ENCODE measurements at places on chromosomes 4 and X.

- DNase-seq = no peak
Observed at GRCh38 chr4:125346616-125347015, 31.9 kb downstream of the FAT4 start.

GRCh38 chr4:10003666-10004065 is 17.6 kb downstream of the SLC2A9 start:
- DNase-seq = no peak

GRCh38 chrX:69493766-69494165 is 10.4 kb upstream of the NALF2 start:
- DNase-seq = no peak

GRCh38 chrX:41588271-41588670 is 100.5 kb upstream of the GPR34 start:
- no peak for DNase-seq

- no peak for DNase-seq
Observed at GRCh38 chrX:124358800-124359383, 12.5 kb downstream of the SH2D1A start.

DNA sequence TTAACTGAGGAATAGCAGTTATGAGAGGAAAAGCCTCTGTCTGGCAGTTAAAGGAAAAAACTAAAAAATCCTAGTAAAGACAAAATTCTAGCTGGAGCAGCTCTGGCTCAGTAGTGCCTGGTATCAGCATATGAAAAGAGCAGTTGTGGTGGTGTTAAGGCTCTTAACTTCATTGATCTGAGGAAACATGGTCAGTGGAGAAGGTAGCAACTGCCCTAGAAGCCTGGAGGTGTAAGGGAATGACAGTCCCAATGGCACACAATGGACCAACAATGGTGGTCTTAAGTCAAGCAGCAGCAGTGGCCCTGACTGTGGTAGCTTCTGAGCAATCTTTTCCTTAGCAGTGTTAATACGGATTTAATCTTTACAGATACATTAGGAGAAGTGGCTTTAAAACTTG is 189.6 kb upstream of the POF1B start:
- no peak for DNase-seq

- no peak for DNase-seq
Observed at GRCh38 chr4:20095805-20096541, 155.7 kb upstream of the SLIT2 start.

DNA sequence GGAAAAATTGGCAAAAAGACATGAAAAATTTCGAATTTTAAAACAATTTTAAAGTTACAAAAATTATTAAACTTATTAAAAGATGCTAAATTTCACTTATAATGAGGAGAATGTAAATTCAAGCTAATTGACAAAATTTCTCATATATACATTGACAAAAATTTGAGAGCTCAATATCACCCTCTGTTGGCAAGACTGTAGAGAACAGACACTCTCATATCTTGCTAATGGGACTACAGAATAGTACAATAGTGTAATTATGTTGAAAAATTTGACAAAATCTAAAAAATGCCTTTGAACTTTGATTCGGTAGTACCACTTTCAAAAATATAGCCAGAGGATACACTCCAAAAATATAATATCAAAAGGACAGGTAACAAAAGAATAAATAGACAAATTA is 29.8 kb downstream of the DCAF8L2 start:
- DNase-seq = no peak

GRCh38 chrX:23304881-23305280 is 29.8 kb upstream of the PTCHD1 start:
- no peak for DNase-seq

DNA sequence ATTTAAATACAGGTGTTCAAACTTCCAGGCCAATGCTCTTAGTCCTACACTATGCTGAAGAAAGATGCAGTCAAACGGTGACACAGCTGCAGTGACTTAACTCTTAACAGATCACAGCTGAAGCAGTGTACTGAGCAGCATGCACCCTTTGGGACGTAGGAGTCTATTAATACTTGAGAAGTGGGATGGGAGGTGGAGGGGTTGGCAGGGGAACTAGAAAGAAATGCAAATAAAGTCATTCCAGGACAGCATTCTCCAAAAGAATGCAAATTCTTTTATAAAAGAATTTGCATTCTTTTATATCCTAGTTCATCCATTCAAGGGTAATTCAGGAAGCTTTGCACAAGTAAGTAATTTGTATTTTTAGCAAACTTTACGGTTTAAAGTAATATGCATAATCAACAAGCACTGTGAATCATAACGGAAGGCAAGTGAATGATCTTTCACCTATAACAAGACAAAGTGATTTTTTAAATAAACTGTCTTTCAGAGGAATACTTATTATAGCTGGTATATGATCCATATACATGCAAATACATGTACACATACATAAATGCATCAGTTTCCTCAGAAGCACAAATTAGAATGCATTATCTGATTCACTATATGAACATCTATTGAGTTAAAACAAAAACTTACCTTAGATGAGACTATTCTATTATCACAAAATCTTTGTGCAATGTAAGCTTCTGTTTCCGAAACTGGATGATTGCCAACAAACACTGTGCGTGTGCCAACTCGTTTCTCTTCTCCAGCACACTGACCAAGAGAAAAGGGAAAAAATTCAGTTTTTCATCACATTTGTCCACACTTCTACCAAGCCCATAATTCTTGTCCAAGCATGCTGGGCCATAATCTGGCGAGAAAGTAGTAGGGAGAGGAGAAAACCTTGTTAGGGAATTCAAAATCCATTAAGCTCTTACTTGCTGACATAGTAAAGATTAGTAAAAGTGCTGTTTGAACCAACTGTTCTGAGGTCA is 106.5 kb downstream of the ATP11C start:
- DNase-seq = no peak

DNA sequence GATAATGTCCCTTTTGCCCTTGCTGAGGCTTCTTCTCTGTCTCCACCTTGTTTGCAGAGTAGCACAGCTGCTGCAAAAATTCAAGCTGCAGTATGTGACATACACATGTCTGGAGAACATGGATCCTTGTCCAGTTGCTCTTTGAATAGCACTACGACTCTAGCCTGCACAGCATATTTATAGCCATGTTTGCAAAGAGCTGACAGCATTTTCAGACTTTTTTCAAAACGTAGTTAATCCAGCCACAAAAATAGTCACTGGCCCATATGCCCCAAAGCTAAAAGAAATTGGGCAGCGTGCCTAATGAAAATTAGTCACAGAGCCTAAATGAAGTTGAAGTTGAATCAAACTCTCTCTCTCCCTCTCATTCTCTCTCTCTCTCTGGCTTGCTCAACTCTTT is 17.5 kb downstream of the SLC16A2 start:
- DNase-seq = no peak

DNA sequence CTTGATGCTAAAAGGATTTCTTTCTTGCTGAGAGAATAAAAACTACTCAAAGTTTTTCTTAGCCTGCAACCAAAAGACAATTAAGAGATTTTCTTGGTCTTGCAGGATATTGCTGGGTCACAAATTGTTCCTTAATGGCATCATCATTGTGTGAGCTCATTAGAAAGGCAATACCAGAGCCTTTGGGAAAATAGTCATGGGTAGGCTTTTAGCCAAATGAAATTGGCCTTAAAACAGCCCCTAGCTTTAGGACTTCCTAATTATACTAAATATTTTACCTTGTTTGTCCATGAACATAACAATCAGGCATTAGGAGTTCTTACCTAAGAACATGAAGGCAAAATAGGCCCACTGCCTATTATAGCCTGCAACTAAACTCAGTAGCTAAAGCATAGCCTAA is 10.4 kb upstream of the FAM13A start:
- DNase-seq = no peak

DNA sequence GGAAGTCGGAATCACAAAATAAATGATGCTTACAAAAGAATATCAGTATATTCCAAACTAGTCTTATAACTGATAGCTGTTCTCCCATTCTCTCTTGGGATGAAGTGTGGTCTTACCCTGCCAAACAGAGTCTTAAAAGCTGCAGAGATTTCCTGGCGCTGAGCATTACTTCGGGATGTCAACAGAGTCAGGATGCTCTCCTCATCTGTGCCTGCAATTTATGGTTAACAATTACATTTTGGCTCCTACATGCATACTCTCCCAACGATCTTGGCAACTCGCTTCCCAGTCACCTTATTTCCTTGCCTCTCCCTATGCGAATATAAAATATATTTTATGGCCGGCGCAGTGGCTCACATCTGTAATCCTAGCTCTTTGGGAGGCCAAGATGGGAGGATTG is 12.2 kb downstream of the ANXA5 start:
- DNase-seq = no peak

DNA sequence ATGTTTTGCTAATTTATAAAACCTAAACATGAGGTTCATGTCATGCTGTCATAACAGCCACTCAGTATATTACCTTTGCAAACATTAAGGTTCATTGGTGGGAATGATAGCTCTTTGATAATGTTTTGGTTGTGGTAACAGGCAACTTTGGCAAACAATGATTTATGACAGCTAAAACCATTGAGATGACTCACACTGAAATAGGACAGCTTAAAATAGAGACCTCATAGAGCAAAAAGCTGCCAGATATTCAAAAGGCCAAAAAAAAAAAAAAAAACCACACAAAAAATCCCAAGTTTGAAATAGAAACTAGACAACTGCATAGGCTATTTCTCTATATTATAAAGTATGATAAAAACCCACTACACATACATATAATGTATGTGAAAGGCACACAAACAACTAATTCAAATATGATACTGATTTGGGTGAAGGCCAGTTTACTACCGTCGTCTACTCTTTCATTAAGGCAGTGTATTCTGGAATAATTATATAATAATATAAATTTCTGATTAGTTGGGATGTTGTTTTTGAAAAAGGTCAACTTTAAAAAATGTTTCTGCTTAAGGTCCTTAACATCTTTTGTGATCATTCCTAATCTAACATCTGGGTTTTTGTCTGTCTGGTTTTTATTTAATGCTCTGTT is 646.0 kb upstream of the PITX2 start:
- no peak for DNase-seq

DNA sequence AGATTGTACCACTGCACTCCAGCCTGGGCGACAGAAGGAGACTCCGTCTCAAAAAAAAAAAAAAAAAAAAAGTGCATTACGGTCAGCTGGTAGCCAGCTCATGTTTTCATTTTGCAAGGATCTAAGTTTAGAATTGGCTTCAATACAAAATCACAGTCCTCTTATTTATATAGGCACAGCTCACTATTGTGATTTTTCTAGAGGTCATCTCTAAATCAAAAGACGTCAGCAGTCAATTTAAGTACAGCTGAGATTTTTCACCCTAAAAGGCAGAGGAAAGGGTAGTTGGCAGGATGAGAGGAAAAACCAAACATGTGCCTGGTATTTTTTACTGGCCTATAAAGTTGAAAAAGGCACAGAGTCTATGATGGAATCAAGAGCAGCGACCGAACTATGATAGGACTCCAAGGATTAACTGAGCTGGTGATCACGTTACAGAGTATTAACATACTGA is 30.8 kb downstream of the ASB5 start:
- no peak for DNase-seq

Measured in T47D (cell line).